ENCODE measurements at places on chromosomes 11 and 22.

DNA sequence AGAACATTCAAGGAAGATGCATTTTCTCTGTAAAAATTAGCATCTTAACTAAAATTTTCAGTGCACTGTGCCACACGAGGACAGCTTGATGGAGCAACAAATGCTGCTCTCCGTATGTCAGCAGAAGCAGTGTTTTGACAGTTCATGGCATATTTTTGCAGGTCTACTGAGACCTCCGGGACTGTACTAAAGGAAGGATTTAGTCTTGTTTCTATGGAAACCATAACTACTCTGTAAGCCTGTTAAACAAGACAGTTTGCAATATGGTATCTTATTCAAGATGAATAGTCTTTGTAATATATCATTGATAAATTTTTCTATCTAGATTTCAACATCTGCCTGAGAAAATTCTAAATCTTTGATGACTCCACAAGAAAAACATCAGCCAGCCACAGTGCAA lies 184.0 kb upstream of the GUCY1A2 start:
- DNase-seq: no peak

DNA sequence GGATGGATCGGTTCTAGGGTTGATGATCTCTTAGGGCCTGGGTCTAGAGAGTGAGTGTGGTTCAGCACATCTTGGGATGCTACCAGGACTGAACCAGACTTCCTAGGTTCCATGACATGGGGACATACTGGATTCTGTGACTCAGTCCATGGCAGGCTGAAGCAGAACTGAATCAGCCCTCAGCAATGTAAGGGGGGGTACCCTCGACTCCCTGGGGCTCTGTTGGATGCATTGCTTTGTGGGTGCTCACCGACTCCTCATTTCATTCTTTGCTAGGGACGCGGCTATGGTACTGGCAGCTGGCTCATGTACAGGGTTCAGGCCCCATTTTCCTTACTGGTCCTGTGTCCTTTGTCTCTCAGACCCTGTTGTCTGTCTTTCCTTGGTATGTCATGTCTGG lies 733 bp upstream of the GRAMD1B start:
- DNase-seq: no peak

DNA sequence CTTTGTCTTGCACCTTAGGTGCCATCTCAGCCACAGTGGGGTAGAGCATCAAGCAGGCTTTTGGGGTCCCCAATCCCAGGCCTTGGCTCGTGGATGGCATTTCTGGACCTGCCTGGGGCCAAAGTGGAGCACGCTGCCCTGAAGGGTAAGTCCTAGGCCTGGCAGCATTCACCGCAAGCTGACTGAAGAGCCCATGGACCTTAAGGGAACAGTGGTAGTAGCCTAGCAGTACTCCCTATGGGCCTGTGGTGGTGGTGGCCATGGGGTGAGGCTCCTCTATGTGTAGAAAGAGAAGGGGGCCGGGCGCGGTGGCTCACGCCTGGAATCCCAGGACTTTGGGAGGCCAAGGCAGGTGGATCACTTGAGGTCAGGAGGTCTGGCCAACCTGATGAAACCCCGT lies 36.9 kb downstream of the PIWIL3 start:
- no peak for DNase-seq

DNA sequence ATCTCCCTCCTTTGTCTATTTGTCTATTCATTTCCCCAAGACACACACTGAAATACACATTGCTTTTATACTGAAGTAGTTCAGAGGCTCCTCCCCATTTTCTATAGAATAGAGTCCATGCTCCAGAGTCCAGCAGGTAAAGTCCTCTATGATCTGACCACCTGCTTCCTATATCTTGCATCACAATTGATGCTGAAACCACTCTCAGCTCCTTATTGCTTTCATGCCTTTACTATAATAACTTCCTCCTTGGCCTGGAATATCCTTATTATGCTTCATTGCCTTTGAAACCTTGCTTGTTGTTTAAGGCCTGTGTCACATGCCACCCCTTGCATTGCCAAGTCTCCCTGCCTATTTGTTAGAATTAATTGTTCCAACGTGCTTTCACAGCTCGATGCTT lies 12.6 kb downstream of the OR6Q1 start:
- no peak for DNase-seq
